ENCODE measurements at places on chromosomes 3 and 15.
A peak's percentile ranks its signal among the peaks of the same experiment; 100 is the strongest.

DNA sequence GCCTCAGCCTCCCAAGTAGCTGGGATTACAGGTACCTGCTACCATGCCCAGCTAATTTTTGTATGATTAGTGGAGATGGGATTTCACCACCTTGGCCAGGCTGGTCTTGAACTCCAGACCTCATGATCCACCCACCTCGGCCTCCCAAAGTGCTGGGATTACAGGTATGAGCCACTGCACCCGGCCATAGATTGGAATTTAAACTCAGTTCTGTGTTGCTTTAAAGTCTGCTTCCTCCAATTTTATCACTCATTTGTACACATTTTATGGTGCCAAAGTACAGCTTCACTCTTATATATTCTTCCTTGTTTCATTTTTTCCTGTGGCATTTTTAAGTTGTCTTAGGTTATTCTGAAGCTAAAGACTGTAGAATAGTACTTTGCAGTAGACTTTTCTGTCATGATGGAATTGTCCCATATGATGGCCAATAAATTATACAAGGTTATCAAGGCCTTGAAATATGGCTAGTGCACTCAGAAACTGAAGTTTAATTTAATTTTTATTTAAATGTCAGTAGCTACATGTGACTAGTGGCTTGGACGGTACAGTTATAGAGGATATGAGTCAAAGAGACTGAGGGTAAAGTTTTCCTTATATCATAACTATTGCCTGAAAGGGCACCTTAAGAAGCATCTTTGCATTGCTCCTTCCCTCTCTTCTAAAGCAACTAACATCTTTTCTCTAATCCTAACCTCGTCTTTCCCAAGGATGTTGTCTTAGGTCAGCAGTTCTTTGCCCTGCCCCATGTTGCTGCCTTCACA is 28.1 kb downstream of the ATP11B start:
- no peak for DNase-seq

DNA sequence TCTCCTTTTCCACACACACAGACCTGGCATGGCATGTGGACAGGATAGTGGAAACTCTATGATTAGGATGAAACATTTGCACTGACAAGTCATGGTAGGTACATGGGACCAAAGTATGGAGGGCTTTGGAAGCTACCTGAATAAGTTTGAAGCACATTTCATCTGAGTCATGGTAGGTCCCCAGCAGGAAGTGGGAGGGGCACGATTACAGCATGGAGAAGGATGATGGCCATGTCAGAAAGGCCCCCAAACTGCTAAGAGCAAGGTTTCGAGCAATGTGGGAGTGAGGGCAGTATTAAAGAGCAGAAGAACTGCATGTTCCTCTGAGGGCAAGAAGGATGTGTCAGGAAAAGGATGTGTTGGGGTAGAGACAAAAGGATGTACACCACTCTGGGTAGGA is 51.5 kb upstream of the CSTA start:
- DNase-seq = no peak

DNA sequence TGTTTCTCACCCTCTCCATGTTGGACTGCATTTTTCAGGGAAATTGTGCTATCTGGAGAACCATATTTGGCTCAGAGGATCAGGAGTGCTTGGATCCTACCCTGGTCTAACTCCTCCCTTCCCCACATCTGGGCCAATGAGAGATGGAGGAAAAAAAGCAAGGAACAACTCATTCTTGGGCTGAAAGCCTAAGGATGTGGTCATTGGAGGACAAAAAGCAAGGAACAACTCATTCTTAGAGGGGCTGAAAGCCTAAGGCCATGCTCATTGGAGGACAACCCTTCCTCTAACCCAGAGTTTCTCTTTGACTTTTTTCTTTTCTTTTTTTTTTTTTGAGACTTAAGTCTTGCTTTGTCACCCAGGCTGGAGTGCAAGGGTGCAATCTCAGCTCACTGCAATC is 48.6 kb upstream of the CHRNB4 start:
- DNase-seq = no peak

- no peak for DNase-seq
Observed at GRCh38 chr15:83185561-83185960, 22.1 kb downstream of the HDGFL3 start.

- no peak for DNase-seq
Observed at GRCh38 chr3:172972717-172973116, 168.3 kb downstream of the SPATA16 start.

DNA sequence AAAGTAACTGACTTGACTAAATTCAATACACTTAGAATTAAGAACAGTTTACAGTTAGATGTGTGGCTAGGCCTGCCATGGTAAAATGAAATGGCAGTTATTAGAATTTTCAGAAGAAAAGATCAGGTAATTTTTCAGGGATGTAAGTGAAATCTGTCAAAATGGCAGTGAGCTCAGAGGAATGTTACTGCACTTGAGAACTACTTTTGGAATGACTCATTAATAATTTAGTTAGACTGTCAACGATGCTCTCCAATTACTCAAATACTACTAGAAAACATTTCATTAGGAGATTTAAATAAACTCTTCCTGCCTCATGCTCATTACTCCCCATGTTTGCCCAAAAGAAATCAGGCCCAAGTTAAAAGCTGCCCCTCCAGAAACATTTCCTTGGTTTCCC is 84.4 kb downstream of the RFTN1 start:
- no peak for DNase-seq

DNA sequence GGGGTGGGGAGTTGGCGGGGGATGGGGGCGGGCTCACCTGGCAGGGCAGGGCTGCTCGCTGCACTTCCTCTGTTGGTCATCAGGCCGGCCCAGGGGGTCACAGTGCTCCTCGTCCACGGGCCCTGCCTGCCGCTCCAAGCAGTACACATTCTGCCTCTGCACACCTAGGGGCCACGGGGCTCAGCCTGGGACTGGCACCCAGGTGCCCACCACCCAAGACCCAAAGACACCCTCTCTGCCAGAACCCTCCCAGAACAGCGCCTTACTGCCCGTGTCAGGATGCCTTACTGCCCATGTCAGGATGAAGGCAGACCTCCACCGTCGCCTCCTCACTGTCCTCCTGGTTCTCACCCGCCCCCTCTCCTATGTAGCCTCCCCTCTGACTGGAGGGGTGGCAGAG is 43.2 kb downstream of the ADAMTS7 start:
- DNase-seq = no peak

DNA sequence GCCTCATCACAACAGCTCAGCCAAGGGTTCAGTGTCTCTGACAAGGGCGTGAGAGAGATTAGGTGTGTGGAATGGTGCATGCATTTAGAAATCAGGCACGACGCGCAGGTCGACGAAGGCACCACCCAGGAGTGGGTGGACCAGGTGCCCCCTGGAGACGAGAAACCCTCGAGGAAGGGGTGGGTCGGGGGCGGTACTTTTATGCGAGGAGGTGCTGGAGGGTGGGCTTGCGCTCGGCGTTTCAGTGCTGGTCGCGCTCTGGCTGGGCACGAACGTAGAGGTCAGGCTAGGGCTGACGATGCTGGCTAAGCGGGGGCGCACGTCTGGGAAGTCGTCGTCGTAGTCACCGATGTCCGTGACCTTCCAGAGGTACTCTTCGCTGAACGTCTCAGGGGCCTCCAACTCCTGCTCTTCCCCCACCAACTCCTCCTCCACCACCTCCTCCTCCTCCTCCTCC is 393 bp downstream of the ERICH6 start:
- DNase-seq = no peak

- DNase-seq = no peak
Observed at GRCh38 chr3:149628957-149629670, 28.7 kb downstream of the WWTR1 start.

DNA sequence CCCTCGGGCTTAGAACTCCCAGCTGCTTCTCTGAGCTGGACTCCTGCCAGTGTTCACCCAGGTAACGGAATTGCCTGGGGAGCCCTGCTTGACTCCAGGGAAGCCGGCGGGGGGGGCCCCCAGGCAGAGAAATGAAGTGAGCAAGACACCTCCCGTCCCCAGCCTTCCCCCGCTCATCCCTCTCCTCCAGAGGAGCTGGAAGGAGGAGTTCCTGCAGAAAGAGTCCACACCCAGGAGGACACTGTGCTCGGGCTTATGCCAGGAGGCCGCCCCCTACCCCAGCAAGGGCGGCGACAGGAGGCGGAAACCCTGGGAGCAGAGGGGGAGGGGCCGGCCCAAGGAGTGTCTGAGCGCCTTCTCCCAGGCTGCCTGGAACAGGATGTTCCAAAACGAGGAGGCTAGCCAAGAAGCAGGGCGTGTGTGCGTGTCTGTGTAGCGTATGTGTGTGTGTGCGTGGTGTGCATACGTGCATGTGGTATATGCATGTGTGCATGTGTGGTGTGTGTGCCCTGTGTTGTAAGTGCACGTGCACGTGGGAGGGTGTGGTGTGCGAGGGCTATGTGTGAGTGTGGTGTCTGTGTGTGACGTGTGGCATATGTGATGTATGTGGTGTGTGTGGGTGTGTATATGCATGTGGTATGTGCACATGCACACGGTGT is 511.3 kb downstream of the SHQ1 start:
- DNase-seq = peak; percentile 46

- DNase-seq = no peak
Observed at GRCh38 chr3:137099364-137100219, 141.8 kb downstream of the IL20RB start.

- no peak for DNase-seq
Observed at GRCh38 chr3:141122455-141123030, 71.4 kb downstream of the SPSB4 start.

DNA sequence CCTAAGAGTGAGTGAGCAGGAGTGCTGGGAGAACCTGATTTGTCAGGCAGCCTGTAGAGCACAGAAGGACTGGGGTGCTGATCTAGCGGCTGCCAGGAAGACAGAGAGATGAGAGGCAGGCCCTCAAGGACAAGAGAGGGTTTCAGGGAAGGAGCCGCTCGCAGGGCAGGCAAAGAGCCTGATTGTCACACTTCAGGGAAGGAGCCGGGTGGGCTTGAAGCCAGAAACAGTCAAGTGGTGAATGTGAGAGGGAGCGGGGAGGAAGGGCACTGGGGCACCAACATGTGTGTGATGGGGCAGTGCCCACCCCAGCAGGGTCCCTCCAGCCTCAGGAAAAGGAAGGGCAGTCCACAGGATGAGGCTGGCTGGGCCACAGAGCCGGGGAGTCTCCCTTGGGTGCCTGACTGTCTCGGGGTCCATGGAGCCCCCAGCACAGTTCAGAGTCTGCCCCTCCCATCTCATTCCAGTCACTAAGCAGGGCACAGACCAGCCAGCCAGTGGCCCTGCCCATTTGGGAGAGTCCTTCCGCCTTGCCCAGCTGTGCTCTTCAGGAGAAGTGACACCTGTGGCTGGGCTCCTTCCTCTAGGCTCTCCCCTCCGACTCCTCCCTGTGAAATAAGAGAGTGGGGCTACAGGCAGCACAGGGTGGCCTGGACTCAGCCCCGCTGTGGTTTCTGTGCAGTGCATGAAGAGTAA is 148.6 kb downstream of the RAB11A start:
- DNase-seq = no peak

GRCh38 chr3:129025108-129025507 is 24.0 kb downstream of the EFCC1 start:
- no peak for DNase-seq

DNA sequence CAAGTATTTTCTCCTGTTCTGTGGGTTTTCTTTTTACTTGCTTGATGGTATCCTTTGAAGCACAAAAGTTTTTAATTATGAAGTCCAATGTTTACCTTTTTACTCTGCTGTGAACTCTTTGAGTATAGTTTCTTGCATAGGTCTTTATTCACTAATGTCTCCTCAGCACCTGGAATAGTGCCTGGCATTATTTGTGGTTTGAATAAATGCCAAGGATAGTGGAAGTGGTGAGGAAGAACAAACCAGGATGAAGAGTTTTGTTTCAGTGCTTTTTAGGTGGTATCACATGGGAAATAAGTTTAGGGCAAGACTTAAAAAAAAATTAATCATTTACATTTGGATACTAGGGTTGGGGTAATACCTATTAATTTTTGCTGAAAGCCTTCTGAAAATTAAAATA is 25.7 kb downstream of the GPD1L start:
- no peak for DNase-seq

DNA sequence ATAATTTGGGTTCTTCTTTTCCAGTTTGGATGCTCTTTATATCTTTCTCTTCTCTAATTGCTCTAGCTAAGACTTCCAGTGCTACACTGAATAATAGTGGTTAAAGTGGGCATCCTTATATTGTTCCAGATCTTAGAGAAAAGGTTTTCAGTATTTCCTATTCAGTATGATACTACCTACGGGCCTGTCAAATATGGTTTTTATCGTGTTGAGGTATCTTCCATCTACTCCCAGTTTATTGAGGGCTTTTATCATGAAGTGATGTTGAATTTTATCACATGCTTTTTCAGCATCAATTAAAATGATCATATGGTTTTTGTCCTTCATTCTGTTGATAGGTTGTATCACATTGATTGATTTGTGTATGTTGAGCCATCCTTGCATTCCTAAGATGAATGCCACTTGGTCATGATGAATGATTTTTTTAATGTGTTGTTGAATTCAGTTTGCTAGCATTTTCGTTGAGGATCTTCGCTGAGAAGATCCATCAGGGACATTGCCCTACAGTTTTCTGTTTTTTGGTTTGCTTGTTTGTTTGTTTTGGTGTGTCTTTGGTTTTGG is 3.0 kb upstream of the LRRC34 start:
- no peak for DNase-seq

Measured in Calu3 (cell line).